HT1080 (cell line): ENCODE measurements at places on chromosomes 4 and X. TPM values are rescaled to one million over a fixed set of nuclear protein-coding genes. Genes with fewer than 3 reads are reported as not detected.

METTL14 gene
- 21.1 and 22.9 TPM in 2 replicates for total RNA-seq

GRCh38 chr4:76696109-76696508, 201.8 kb downstream of the SOWAHB start:
- DNase-seq = peak; percentile 13

GRCh38 chr4:168751263-168752225, 254.7 kb downstream of the PALLD start:
- peak; percentile 32 for DNase-seq

ETDA gene
- 0.16 TPM in 1 of 2 replicates, not detected in the other for total RNA-seq

DNA sequence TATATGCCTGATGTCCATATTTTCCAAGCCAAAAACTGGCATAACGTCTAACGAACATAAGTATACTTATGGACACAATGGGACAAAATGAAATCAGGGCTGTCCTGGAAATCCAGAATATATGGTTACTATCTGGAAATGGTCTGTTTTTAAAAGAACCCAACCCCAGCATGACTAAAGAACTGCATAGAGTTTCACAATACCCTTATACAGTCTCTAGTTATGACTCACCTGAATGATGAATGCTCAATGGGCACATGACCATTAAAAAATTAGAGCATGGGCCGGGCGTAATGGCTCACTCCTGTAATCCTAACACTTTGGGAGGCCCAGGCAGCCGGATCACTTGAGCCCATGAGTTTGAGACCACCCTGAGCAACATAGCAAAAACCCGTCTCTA, 31.8 kb downstream of the AMMECR1 start:
- peak; percentile 84 for DNase-seq

DNA sequence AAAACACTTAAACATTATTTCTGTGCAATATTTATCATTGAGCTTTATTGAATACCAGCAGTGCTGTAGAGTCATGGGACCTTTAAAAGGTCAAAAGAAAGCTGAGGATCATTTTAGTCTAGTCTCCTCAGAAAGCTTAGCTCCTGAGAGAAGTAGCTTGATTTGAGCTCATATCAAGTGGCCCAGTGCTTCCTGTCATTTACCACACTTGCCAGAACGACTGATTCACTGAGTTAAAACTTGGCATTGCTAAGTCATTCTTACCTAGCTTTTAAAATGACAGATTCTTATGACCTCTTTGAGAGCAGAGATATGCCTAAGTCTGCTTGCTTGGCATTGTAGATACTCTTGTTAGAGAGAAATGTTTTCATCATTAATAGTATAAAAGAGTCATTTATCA, 15.2 kb downstream of the SEPTIN11 start:
- DNase-seq = no peak

SPANXN4 gene
- 0.18 TPM in 1 of 2 replicates, not detected in the other for total RNA-seq

DNA sequence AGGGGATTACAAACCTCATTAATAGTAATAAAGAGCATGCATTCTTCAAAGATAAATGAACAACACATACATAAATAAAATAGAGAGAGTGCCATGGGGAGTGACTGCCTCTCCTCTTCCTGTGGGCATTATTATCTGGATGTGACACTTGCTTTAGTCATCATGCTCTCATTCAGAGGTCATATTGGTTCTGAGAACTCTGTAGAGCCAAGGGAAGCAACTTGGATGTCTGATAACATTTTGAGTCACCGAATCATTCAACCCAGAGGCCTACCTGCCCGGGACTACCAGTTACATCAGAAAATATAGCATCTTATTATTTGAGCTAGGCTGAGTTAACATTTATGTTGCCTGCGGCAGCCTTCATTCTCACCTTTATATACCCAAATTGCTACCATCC, 489.5 kb downstream of the STIM2 start:
- peak; percentile 86 for DNase-seq

- DNase-seq = no peak
Measured at GRCh38 chrX:1493412-1493811, 40.7 kb upstream of the ASMTL start.

HSFX1 gene
- total RNA-seq = 0.19 and 0.70 TPM in 2 replicates

DNA sequence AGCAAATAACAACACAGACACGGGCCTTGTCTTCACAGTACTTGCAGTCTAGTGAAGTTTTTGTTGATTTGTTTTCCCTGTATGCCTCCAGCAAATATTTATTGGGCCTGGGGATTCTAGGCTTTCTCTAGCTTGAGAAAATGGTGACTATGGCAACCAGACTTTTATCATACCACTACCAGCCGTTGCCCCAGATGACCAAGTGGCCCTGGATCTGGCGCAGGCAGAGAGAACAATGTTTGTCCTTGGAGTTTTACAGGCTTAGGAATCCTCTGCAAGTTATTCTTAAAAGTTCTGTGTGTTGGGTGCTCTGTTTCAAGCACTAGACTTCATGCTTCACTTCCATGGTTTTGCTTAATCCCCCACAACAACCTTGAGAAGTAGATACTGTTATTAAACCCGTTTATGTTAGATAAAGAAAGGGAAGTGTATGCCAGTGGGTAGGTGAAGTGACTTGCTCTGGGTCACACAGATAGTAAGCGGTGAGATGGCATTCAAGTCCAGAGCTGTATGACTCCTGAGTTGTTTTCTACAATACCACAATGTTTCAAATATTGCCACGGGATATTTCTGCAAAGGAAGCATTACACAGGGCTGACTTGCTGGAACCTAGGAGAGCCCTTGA, 94.6 kb downstream of the AKAP4 start:
- no peak for DNase-seq

- DNase-seq = no peak
Measured at GRCh38 chr4:41681054-41681453, 67.5 kb downstream of the PHOX2B start.

SLC34A2 gene
- not detected in 2 replicates for total RNA-seq

NUDT10 gene
- 0.17 TPM in 1 of 2 replicates, not detected in the other for total RNA-seq

GRCh38 chr4:139619644-139620043, 46.0 kb upstream of the MGST2 start:
- peak; percentile 27 for DNase-seq
